ENCODE measurements at places on chromosomes 2 and 18.

- no peaks in the 10 kb centered on the region for H3K36me3 ChIP-seq
- no peaks in the 10 kb centered on the region for H3K4me1 ChIP-seq
- no peaks in the 10 kb centered on the region for H3K27me3 ChIP-seq
- no peak for DNase-seq
- no peak overlapping the region for H3K27ac ChIP-seq
- H3K4me3 ChIP-seq: no peak overlapping the region
Measured at GRCh38 chr2:84805250-84805958, 75.5 kb downstream of the TRABD2A start.

GRCh38 chr2:64203131-64203857 is 59.1 kb upstream of the PELI1 start:
- peaks cover 4% of the 10 kb centered on the region for H3K4me1 ChIP-seq
- DNase-seq: peak; percentile 18
- no peak overlapping the region for H3K4me3 ChIP-seq
- H3K27ac ChIP-seq: no peak overlapping the region

- no peaks in the 10 kb centered on the region for H3K36me3 ChIP-seq
- peaks cover 21% of the 10 kb centered on the region for H3K4me1 ChIP-seq
- no peak for DNase-seq
- H3K27ac ChIP-seq: no peak overlapping the region
Measured at GRCh38 chr2:231394211-231395141, 1.0 kb upstream of the B3GNT7 start.

DNA sequence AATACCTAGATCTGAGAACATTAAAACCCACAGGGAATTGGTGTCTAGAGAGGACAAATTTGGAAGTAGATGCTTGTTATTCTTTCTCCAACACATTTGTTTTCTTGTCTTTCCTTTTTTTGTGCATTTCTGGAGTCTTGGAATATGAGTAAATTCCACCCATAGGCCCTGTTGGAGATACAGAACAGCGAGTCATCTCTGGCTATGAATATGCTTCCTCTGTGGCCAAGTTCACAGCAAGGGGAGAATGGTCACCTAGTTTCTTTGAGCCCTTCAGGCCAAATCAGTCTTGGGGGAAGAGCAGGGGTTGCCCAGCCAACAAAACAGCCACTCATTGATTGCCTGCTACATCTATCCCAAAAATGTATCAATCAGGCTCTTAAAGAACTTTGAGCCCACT is 31.3 kb downstream of the SP140L start:
- H3K4me3 ChIP-seq: no peak overlapping the region
- H3K27ac ChIP-seq: no peak overlapping the region
- no peaks in the 10 kb centered on the region for H3K27me3 ChIP-seq
- DNase-seq: no peak

DNA sequence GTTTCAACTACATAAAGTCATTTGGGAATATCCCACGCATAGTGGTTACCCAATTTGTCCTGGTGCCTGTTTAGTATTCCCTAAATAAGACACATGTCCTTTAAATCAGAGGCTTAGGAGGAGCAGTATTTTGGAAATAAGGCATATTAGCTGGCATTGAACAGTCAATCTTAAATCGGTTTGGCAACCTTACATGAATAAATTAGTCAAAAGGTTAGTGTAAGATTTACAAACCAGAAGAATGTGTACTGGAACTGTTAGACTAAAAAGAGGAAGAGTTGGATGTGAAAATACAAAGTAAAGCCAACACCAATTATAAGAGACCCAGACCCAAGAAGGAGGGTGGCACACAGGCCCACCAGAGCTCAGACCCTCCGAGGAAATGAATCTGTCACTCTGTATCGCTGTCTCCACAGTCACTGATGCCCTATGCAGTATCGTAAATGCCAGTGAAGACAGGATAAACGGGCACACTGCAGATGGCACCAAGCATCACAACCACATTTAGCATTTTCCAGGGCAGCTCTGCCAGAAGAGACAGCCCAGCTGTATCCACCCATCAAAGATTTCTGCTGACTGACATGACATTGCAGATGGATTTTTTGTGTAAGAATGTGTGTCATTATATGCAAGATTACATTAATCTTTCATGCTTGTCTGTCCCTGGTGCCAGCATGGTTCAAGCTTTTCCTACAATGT is 90.4 kb downstream of the CERKL start:
- H3K4me1 ChIP-seq: peaks cover 18% of the 10 kb centered on the region
- H3K27me3 ChIP-seq: no peaks in the 10 kb centered on the region
- H3K36me3 ChIP-seq: no peaks in the 10 kb centered on the region
- H3K4me3 ChIP-seq: no peak overlapping the region
- no peak for DNase-seq

DNA sequence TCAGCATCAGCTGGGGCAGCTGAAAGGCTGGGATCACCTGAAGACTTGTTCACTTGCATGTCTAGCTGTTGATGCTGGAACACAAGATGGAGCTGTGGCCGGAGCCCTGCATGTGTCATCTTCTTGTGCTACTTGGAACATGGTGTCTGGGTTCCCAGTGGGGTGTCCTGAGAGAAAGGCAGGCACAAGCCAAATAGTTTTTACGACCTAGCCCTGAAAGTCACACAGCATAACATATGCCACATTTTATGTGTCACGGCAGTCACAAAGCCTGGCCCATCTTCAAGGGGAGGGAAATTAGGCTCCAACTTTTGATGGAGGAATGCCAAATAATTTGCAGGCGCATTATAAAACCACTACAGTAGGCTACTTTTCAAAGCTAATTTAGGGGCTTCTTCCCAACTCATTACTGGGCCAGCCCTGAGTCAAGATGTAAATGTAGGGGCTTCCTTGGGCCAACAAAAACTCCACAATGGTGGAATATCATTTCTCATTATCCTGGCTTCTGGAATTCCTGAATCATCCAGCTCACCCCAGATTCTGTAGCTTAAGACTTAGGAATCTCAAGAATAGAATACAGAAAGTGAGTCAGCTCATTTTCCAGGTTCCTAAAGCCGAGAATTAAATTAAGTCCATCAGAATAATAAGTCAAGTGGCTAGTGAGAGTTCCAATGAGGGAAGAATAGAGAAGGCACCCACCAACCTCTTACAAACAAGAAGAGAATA is 543.0 kb downstream of the TNS1 start:
- no peaks in the 10 kb centered on the region for H3K36me3 ChIP-seq
- H3K4me3 ChIP-seq: no peak overlapping the region
- no peak overlapping the region for H3K27ac ChIP-seq
- H3K4me1 ChIP-seq: no peaks in the 10 kb centered on the region

- DNase-seq: no peak
- no peaks in the 10 kb centered on the region for H3K36me3 ChIP-seq
- H3K27ac ChIP-seq: no peak overlapping the region
- no peaks in the 10 kb centered on the region for H3K27me3 ChIP-seq
- no peak overlapping the region for H3K4me3 ChIP-seq
- H3K4me1 ChIP-seq: peaks cover 11% of the 10 kb centered on the region
Measured at GRCh38 chr18:51279367-51279984, 82.0 kb upstream of the MEX3C start.

GRCh38 chr2:111659361-111660333 is 224.3 kb downstream of the ANAPC1 start:
- H3K36me3 ChIP-seq: no peaks in the 10 kb centered on the region
- peak; percentile 90 for DNase-seq
- H3K4me1 ChIP-seq: peaks cover 33% of the 10 kb centered on the region
- no peaks in the 10 kb centered on the region for H3K27me3 ChIP-seq

GRCh38 chr2:4576075-4576474 is 872.7 kb downstream of the DCDC2C start:
- H3K27ac ChIP-seq: no peak overlapping the region
- no peak for DNase-seq
- no peak overlapping the region for H3K4me3 ChIP-seq
- H3K36me3 ChIP-seq: no peaks in the 10 kb centered on the region

GRCh38 chr2:209593930-209594329 is 170.1 kb downstream of the MAP2 start:
- no peaks in the 10 kb centered on the region for H3K27me3 ChIP-seq
- H3K4me1 ChIP-seq: no peaks in the 10 kb centered on the region
- H3K27ac ChIP-seq: no peak overlapping the region
- H3K36me3 ChIP-seq: no peaks in the 10 kb centered on the region

GRCh38 chr18:31819106-31819924 is 58.6 kb upstream of the SLC25A52 start:
- no peaks in the 10 kb centered on the region for H3K36me3 ChIP-seq
- peaks cover 12% of the 10 kb centered on the region for H3K4me1 ChIP-seq
- peak; percentile 69 for DNase-seq
- H3K4me3 ChIP-seq: no peak overlapping the region
- H3K27me3 ChIP-seq: no peaks in the 10 kb centered on the region

DNA sequence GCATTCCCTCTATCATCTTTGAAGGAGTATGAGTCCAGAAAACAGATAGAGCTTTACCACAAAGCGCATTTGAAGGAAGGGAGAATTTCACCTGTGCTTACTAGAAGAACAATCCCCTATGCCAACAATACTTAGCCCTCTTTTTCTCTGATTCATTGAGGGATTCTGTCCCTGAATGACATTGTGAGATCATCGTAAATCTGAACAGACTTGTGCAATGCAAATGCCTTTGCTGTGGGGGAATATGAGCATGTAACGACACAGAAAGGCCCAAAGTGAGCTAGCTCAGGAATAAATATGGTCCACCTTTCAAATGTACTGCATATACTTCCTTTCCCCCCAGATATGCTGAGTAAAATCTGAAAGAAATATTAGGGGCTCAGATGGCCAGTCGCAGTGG is 67.6 kb downstream of the SCN1A start:
- no peaks in the 10 kb centered on the region for H3K4me1 ChIP-seq
- no peaks in the 10 kb centered on the region for H3K36me3 ChIP-seq
- H3K4me3 ChIP-seq: no peak overlapping the region
- no peak for DNase-seq

DNA sequence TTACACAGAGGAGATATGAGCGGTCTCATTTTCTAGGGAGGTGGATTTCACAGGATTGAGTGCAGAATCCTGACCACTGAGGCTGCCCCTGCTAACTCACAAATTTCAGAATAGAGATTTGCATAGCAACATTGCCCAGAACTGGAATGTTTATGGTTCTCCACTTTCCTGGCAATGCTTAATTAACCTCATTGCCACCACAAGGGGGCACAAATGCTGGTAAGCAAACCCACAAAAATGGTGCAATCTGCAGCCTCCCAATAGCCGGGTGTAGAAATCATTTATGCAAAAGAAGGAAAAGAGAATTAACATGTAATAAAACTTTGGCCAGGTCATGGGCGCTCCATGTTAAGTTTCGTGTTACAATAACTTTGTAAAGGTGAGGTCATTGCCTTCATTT is 112.4 kb downstream of the CYRIA start:
- no peaks in the 10 kb centered on the region for H3K27me3 ChIP-seq
- DNase-seq: peak; percentile 57
- no peaks in the 10 kb centered on the region for H3K4me1 ChIP-seq
- no peaks in the 10 kb centered on the region for H3K36me3 ChIP-seq
- no peak overlapping the region for H3K4me3 ChIP-seq

- no peak for DNase-seq
- peaks cover 5% of the 10 kb centered on the region for H3K4me1 ChIP-seq
- no peaks in the 10 kb centered on the region for H3K36me3 ChIP-seq
- no peaks in the 10 kb centered on the region for H3K27me3 ChIP-seq
- H3K27ac ChIP-seq: no peak overlapping the region
Measured at GRCh38 chr2:137981112-137981656, 16.9 kb downstream of the HNMT start.
